ENCODE measurements at places on chromosomes 7 and 10.

DNA sequence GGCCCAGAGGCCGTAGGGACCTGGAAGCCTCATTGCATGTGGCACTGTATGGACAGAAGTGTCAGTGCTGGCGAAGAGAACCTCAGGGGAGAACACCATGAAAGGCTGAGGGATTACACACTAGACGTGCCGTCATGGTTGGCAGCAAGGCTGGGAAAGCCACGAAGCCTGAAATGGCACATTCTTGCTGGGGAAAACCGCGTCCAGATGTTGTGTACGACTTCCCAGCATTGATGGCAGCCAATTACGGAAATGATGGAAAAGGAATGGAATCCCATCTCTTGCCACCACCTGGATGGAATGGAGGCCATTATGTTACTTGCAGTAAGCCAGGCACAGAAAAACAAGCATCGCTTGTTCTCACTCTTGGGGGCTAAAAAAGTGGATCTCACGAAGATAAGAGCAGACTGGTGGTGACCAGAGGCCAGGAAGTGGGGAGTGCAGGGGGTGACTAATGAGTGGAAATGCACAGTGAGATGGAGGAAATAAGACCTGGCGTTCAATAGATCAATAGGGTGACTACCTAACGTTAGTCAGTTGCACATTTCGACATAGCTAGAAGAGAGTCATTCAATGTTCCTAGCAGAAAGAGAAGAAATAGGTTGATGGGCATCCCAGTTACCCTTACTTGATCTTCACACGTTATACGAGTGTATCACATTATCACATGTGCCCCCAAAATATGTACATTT is 14.6 kb upstream of the PWWP2B start:
- DNase-seq: no peak

DNA sequence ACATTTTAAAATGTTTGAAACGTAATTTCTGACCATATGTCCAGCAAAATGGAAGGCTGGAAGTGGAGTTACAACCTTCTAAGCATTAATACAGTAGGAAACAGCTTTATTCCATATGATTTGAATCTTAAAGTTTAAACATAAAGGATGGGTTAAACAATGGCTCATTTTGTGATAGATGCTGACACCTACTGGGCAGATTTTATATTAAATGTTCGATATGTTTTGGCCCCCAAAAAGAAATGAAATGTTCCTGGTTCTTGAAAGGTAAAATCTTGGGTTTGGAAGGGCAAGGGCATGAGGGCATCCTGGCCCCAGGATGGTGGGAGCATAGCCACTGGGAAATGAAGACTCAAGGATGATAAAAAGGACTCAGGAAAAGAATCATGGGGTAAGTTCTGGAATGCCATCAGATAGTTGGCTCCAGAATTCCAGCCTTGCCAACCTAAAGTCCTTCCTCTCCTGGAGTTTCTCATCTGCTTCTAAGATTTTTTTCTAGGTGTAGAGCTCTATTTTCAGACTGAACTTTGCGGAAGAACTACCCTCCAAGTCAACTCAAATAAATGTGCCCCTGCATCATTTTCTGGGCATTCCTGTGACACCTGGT is 34.6 kb upstream of the SLC35G1 start:
- no peak for DNase-seq

DNA sequence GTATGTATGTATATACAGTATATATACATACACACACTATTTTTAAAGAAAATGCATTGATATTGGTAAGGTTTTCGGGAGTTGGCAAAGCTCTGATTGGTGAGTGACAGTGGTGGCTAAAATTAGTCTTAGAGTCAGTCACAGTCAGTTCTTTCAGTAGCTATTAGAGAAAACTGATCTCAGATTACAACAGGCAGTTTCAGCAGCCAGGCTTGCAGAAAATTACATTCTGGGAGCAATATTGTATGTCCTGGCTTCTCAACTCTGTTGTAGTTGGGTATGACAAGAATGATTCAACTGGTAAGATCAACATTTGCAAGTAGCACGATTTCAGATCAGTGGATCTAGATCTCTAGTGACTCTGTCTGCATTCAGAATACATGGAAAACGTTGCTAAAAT is 897.9 kb upstream of the AUTS2 start:
- DNase-seq: no peak

DNA sequence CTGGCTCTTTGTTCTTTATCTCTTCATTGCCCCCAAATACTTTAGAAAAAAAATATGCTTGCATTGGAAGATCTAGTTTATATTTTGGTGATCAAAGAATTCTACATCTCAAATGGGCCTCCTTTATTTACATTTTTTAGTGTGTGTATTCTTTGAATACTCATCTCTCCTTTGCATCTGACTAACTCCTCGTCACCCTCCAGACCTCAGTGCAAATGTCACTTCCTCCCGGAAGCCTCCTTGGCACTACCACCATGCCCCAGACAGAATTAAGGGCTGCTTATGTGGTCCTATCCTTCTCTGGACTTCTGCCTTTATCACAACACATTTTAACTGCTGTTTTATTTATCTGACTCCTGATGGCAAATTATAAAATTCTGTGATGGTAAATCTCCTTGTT is 52.0 kb upstream of the PPP1R3C start:
- DNase-seq: no peak

GRCh38 chr10:97142834-97143233 is 42.9 kb downstream of the SLIT1 start:
- DNase-seq: no peak

- DNase-seq: no peak
Observed at GRCh38 chr10:33327751-33328150, 6.7 kb downstream of the NRP1 start.

- no peak for DNase-seq
Observed at GRCh38 chr10:16799621-16800020, 17.6 kb downstream of the RSU1 start.

DNA sequence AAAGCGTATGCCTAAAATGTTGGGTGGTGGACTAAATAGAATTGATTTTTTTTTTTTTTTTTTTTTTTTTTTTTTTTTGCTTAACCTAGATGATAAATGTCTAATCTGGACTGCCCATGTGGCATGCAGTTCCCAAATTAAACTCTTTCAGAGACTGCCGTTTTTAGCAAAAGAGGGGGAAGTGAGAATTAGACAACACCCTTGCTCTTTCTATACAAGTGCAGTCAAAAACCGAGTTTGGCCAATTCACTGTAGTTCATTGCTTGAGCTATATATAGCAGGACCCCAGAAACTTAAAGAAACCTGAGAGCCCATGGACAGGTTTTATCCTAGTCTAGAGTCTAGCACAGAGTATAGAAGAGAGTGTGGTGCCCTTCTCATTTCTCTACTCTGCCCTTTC is 141.9 kb downstream of the GRM3 start:
- no peak for DNase-seq
